ENCODE measurements at places on chromosomes 6 and 20. TPM values are rescaled to one million over a fixed set of nuclear protein-coding genes. Genes with fewer than 3 reads are reported as not detected.

The PTK6 gene
- not detected for total RNA-seq

DNA sequence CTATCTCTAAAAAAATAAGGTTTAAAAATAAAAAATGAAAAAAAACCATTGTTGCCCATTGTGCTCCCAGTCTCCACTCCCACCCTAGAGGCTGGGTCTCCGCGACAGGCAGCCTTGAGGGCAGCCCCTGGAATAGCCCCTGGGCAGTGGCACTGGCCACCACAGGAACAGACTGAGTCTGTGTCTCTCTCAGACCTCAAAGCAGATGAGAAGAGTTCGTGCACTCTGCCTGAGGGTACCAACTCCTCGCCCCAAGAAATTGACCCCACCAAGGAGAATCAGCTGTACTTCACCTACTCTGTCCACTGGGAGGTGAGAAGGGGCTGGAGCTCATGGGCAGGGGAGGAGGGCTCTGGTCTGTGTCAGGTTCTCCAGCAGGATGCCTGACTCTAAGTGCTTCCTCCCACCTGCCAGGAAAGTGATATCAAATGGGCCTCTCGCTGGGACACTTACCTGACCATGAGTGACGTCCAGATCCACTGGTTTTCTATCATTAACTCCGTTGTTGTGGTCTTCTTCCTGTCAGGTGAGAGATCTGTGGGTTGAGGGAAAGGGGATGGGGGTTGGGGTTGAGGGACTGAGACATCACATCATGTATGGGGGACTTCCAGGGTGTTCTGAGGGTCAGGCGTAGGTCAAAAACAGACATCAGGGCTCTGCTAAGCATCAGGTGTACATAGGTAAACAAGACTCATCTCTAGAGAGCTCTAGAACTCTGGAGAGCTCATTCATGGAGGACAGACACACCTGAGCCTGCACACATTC, 35.6 kb downstream of the TM9SF4 start:
- H3K4me1 ChIP-seq = no peaks in the 10 kb centered on the region
- no peaks in the 10 kb centered on the region for H3K27me3 ChIP-seq
- DNase-seq = no peak
- H3K36me3 ChIP-seq = peaks cover 81% of the 10 kb centered on the region
- no peak overlapping the region for H3K4me3 ChIP-seq
- H3K27ac ChIP-seq = no peak overlapping the region

The DDR1 gene
- total RNA-seq = 42.9 TPM

The RFX6 gene
- total RNA-seq = not detected

- H3K27me3 ChIP-seq = no peaks in the 10 kb centered on the region
- peak overlapping the region; percentile 25 for H3K4me3 ChIP-seq
- H3K27ac ChIP-seq = peak overlapping the region; percentile 43
- H3K4me1 ChIP-seq = no peaks in the 10 kb centered on the region
Measured at GRCh38 chr20:63641146-63641791, 12.0 kb downstream of the STMN3 start.

The PERP gene
- total RNA-seq = 0.27 TPM

The SYCP2L gene
- total RNA-seq = 21.5 TPM

The SYNGAP1 gene
- 15.2 TPM for total RNA-seq

The ARHGAP40 gene
- not detected for total RNA-seq

DNA sequence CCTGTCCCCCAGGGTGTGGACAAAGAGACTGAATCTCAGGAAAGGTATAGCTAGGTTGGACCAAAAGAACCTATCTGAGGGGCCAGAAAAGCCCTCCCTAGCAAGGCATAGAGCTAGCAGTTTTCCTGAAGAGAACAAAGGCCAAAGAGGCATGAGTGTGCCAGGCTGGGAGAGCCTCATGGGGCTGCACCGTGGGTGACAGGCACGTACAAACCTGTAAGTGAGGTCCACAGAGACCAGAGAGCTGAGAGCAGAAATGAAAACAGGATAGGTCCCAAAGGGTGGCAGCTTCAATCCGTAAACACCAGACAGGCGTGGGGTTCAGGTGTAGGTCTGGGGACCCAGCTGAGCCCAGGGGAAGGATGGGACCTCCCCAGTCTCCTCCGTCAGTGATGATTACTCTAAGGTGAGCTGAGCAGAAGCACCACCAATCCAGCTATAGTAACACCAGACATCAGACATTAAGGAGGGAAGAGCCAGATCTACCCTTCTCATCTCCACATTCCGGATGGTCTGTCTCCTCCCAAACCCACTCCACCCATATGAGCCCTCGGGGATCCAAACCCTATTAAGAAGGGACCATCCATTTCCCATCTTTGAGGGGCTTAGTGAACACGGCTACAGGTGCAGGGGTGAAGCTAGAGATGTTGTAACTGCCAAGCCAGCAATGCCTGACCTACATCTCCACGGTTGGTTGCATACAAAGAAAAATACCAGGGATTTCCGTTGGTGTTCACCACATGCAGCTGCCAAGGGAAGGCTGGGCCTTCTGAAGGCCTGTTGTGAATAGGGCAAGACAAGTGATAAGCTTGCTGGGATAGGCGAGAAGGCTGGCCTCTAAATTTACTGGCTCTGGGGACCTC, 38.3 kb downstream of the BCL2L1 start:
- peaks cover 83% of the 10 kb centered on the region for H3K36me3 ChIP-seq
- H3K4me1 ChIP-seq = peaks cover 82% of the 10 kb centered on the region
- no peaks in the 10 kb centered on the region for H3K27me3 ChIP-seq
- peak overlapping the region; percentile 58 for H3K27ac ChIP-seq
- no peak overlapping the region for H3K4me3 ChIP-seq

GRCh38 chr20:61192337-61192950, 59.6 kb upstream of the CDH4 start:
- no peak overlapping the region for H3K27ac ChIP-seq
- H3K4me1 ChIP-seq = no peaks in the 10 kb centered on the region
- no peak overlapping the region for H3K4me3 ChIP-seq
- no peaks in the 10 kb centered on the region for H3K36me3 ChIP-seq
- DNase-seq = no peak
- no peaks in the 10 kb centered on the region for H3K27me3 ChIP-seq

- no peak overlapping the region for H3K27ac ChIP-seq
- H3K36me3 ChIP-seq = no peaks in the 10 kb centered on the region
- H3K4me1 ChIP-seq = no peaks in the 10 kb centered on the region
Measured at GRCh38 chr6:169204167-169204566, 49.5 kb downstream of the THBS2 start.

GRCh38 chr6:24376871-24377270, 19.0 kb upstream of the DCDC2 start:
- H3K4me3 ChIP-seq = no peak overlapping the region
- H3K27ac ChIP-seq = no peak overlapping the region
- H3K27me3 ChIP-seq = peaks cover 13% of the 10 kb centered on the region
- no peaks in the 10 kb centered on the region for H3K4me1 ChIP-seq
- no peak for DNase-seq

All from K562 (cell line).